ENCODE measurements at places on chromosomes 2 and 18. TPM values are rescaled to one million over a fixed set of nuclear protein-coding genes. Genes with fewer than 3 reads are reported as not detected.

The COX5B gene
- 302 TPM for total RNA-seq

The MYL1 gene
- total RNA-seq = 0.44 TPM

The ABCB11 gene
- total RNA-seq = not detected

The ERICH2 gene
- total RNA-seq = not detected

The TMEM163 gene
- total RNA-seq = 0.20 TPM

The LOXL3 gene
- total RNA-seq = 0.52 TPM

The SYT4 gene
- total RNA-seq = not detected

The SDC1 gene
- total RNA-seq = 477 TPM

The NUP35 gene
- total RNA-seq = 14.2 TPM

The RASGRP3 gene
- 4.3 TPM for total RNA-seq

The ALPG gene
- not detected for total RNA-seq

The METTL21A gene
- 4.9 TPM for total RNA-seq

The MYL12A gene
- 241 TPM for total RNA-seq

The UGT1A8 gene
- total RNA-seq = 0.16 TPM

The IL1RN gene
- total RNA-seq = 871 TPM

The PPP1R1C gene
- 1.8 TPM for total RNA-seq

The STARD6 gene
- total RNA-seq = not detected

The CCL20 gene
- 2.8 TPM for total RNA-seq

The UPP2 gene
- not detected for total RNA-seq

The HSPD1 gene
- total RNA-seq = 127 TPM

The SERPINB4 gene
- total RNA-seq = 418 TPM

The TBR1 gene
- not detected for total RNA-seq

The SCG2 gene
- 0.12 TPM for total RNA-seq

The CRACDL gene
- total RNA-seq = 6.6 TPM

The ASB18 gene
- not detected for total RNA-seq

The PTPRN gene
- not detected for total RNA-seq

The RAX gene
- total RNA-seq = not detected

The GDF7 gene
- total RNA-seq = 0.32 TPM

The AQP12B gene
- not detected for total RNA-seq

The SMARCAL1 gene
- 17.5 TPM for total RNA-seq

The GCG gene
- total RNA-seq = not detected

The CRYGA gene
- total RNA-seq = not detected

The SFXN5 gene
- 12.2 TPM for total RNA-seq

The ELAC1 gene
- total RNA-seq = 5.5 TPM

The KIF5C gene
- total RNA-seq = 0.08 TPM

The SULT1C2 gene
- not detected for total RNA-seq

The TPO gene
- 1.2 TPM for total RNA-seq

The ANTXR1 gene
- total RNA-seq = 13.9 TPM

The SCN2A gene
- 0.04 TPM for total RNA-seq

All from esophagus mucosa (tissue), 1 donor.